Right atrium auricular region (tissue), 2 donors: ENCODE measurements at places on chromosomes 11 and 22. TPM values are rescaled to one million over a fixed set of nuclear protein-coding genes. Genes with fewer than 3 reads are reported as not detected.

Gene KRTAP5-9
- not detected for total RNA-seq

Gene PPARA
- 67.1 TPM for total RNA-seq

Gene PLAAT5
- total RNA-seq: 4.0 TPM

Gene TMPRSS5
- total RNA-seq: 0.16 TPM

Gene THY1
- 2.0 TPM for total RNA-seq

Gene CHST1
- 2.7 TPM for total RNA-seq

Gene LRRN4CL
- total RNA-seq: 1.5 TPM

Gene CDC42BPG
- 1.0 TPM for total RNA-seq

Gene NOX4
- 5.9 TPM for total RNA-seq

Gene NCR3LG1
- 2.0 TPM for total RNA-seq

Gene OR52N2
- total RNA-seq: not detected

Gene CALCA
- not detected for total RNA-seq

Gene SCN4B
- total RNA-seq: 11.8 TPM

Gene DBX1
- total RNA-seq: not detected

Gene ANO1
- 29.4 TPM for total RNA-seq

Gene LSP1
- total RNA-seq: 12.1 TPM

Gene HSD17B12
- 61.4 TPM for total RNA-seq

Gene GDPD4
- total RNA-seq: not detected

Gene DDTL
- 1.0 TPM for total RNA-seq

Gene FGF4
- total RNA-seq: not detected

Gene SCN2B
- 8.2 TPM for total RNA-seq

Gene CHRDL2
- total RNA-seq: 2.0 TPM

Gene HBB
- 1,514 TPM for total RNA-seq

Gene TBX1
- total RNA-seq: 0.24 TPM

Gene DNAJB7
- total RNA-seq: not detected

Gene ALX4
- 0.07 TPM for total RNA-seq

Gene PLXNB2
- 60.3 TPM for total RNA-seq

Gene CD3D
- 1.5 TPM for total RNA-seq
